ENCODE measurements at places on chromosomes 5 and 9. TPM values are rescaled to one million over a fixed set of nuclear protein-coding genes. Genes with fewer than 3 reads are reported as not detected.

GRCh38 chr5:65835191-65835590 lies 91.2 kb upstream of the ERBIN start:
- no peaks in the 10 kb centered on the region for H3K36me3 ChIP-seq
- H3K27ac ChIP-seq = no peak overlapping the region
- H3K4me3 ChIP-seq = no peak overlapping the region
- H3K4me1 ChIP-seq = no peaks in the 10 kb centered on the region

DNA sequence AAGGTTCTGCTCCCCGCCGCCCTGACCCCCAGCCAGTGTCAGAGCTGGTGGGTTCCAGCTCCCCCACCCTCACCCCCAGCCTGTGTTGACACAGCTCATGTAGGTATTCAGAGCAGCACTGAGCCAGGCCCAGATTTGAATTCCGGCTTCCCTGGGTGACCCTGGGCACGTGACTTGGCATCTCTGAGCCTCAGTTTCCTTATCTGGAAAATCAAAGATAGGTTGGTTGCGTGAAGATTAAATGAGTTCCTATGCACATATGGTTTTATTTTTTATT lies 42.0 kb downstream of the HMCN2 start:
- no peak overlapping the region for H3K4me3 ChIP-seq
- H3K36me3 ChIP-seq = no peaks in the 10 kb centered on the region
- no peaks in the 10 kb centered on the region for H3K4me1 ChIP-seq

DNA sequence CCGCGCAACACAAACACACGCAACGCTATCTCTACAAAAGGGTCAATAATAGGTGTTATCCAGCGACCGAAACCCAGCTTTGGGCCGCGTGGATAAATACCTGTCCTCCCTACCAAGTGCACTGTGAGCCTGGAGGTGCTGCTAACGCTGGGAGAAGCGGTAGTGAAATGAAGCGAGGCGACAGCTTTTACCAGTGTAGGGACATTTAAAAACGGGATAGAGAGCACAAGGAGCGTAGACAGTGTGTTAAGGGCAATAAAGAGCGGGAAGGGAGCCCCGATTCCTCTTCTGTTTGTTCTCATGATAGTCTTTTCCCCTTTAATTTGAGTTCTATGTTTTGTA lies 421 bp upstream of the DEPDC1B start:
- H3K27me3 ChIP-seq = no peaks in the 10 kb centered on the region
- peak overlapping the region; percentile 95 for H3K4me3 ChIP-seq
- DNase-seq = no peak
- peaks cover 2% of the 10 kb centered on the region for H3K36me3 ChIP-seq
- peak overlapping the region; percentile 94 for H3K27ac ChIP-seq
- peaks cover 23% of the 10 kb centered on the region for H3K4me1 ChIP-seq

KCNT1 gene
- total RNA-seq = not detected

CARTPT gene
- total RNA-seq = not detected

GPR150 gene
- 0.54 TPM for total RNA-seq

Data from Panc1 (cell line).